ENCODE measurements at places on chromosomes 1 and 21.

GRCh38 chr1:168907786-168908348, 178.9 kb upstream of the DPT start:
- no peak for DNase-seq

DNA sequence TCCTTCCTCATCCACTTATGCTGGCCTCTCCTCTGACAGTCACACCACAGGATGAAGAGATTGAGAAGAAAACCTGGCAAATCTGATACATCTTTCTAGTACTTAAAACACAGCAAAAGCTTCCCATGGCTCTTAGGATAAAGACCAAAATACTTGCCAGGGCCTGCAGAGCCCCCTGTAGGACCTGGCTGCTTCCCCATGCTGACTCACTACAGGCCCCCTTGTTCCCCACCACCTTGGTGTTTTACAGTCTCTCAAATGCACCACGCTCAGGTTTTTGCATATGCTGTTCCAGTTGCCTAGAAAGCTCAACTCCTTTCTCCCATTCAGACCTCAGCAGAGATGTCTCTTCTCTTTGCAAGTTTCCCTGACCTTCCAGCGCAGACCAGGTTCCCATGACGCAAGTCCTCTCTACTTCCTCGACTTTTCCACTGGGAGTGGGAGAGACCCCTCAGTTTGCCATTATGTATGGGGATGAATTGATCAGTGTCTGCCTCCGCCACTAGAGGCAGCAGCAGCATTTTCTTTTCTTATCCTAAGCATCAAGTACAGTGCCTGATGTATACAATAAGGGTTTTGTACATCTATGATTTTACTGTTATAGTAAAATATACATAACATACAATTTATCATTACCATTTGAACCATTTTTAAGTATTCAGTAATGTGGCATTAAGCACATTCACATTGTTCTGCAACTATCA, 113.8 kb upstream of the C8B start:
- DNase-seq = no peak

DNA sequence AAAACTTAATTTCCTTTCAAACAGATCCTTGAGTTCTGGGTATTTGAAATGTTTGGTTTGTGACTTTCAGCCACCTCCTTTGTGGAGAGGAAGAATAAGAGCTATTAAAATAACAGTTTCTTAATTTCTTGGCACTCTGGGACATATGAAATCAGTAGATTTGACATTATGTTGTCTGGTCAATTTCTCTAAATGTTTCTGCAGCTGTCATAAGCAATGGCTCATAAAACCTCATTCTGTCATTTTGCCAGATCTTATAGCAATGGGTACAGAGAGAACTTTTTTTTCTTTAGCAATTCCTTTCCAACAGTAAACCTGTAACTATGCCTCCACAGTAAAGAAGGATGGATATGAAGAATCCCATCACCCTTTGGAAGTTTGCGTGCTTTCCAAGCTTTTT, 52.6 kb downstream of the LAMC1 start:
- DNase-seq = no peak

- no peak for DNase-seq
Observed at GRCh38 chr21:35075546-35075945, 26.4 kb upstream of the RUNX1 start.

- DNase-seq = no peak
Observed at GRCh38 chr1:218459878-218460711, 115.0 kb downstream of the TGFB2 start.

- no peak for DNase-seq
Observed at GRCh38 chr1:70207492-70207891, 2.1 kb upstream of the LRRC40 start.

GRCh38 chr21:46171996-46172862, 12.0 kb downstream of the SPATC1L start:
- DNase-seq = no peak

All from CD4-positive, alpha-beta T cell treated with Interferon gamma for 1 hour (primary cell).